Posterior vena cava (tissue), 2 donors: ENCODE measurements at places on chromosomes 13 and 19. TPM values are rescaled to one million over a fixed set of nuclear protein-coding genes. Genes with fewer than 3 reads are reported as not detected.

GRCh38 chr13:98839856-98840769 is 87.6 kb upstream of the SLC15A1 start:
- no peak for DNase-seq

Gene CNFN
- 0.88 TPM for total RNA-seq

GRCh38 chr13:91232716-91233115 is 114.8 kb upstream of the MIR17HG start:
- no peak for DNase-seq

DNA sequence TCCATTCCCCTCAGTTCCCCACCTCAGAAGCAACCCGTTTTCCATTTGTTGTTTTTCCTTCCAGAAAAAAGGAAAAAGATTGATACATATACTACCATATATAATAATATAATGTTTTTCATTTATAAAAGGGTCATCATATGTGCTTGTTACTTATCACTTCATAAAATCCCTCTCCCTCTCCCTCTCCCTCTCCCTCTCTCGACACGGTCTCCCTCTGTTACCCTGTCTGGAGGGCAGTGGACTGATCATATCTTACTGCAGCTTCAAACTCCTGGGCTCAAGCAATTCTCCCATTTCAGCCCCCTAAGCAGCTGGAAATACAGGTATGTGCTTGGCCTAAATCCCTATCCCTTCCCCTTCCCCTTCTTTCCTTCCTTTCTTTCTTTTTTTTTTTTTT is 17.1 kb downstream of the PNMA8A start:
- no peak for DNase-seq

- no peak for DNase-seq
These were observed 149.8 kb upstream of the FREM2 start for GRCh38 chr13:38537051-38537450.

DNA sequence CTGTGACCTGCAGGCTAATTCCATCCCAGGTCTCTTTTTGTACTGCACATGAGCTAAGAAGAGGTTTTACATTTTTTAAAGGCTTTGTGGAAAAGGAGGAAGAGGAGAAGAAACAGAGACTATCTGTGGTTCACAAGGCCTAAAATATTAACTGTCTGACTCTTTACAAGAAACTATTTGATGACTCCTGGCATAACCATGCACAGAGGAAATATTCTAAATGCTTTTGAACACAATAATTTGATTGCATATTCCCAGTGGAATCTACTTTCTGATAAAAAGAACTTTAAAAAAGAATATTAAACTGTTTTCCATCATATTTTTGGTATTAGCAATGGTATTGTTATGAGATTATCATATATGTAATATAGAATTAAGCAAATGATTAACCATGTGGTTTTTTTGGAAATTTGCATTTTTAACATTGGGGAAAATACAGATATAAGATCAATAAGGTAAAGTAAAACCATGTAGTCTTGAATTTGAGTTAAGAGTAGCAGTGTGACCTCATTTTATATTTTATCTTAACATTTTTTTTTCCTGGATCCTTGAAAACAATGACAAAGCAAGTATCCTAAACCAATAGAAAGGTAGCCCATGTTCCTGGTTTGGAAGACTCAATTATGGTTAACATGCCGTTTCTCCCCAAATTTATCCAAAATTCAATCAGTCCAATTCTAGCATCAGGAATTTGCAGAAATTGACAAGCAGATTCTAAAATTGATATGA is 251.0 kb downstream of the UQCRFS1 start:
- no peak for DNase-seq
